ENCODE measurements at places on chromosomes 6 and 20. TPM values are rescaled to one million over a fixed set of nuclear protein-coding genes. Genes with fewer than 3 reads are reported as not detected.

DNA sequence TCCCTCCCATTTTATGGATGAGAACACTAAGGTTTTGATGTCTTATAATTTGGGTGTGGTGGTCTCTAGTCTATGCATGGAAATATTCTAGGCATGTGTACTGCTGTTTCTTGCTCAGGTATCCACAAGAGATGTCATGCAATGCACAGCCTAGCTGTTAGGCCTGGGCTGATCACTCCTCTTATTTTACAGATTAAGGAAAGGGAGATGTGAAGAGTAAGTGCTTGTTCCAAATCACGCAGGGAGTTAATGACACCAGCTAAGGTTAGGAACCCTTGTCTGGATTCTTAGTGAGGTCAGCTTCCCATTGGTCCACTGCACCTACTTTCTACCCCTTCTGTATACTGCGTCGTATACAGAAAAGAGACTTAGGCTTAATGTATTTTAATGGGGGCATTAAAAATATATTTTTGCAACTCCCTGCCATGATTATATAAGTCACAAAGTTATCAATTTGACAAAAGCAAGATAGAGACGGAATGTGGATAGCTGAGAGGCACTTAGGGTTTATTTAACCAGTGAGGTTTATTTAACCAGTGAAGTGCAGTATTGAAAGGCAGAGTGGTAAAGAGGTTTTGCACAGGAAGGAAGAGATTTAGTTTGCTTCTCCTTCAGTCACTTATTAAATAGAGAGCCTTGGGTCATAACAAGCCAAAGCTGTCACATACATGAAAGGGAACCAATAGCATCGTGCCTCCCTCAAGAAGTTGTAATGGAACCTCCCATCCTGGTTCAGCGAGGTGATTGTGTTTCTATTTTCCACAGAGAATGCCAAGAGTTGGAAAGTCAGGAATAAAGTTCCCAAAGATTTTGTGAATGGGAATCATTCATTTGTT, 95.0 kb upstream of the FAM184A start:
- no peaks in the 10 kb centered on the region for H3K27me3 ChIP-seq
- no peak overlapping the region for H3K27ac ChIP-seq
- no peaks in the 10 kb centered on the region for H3K36me3 ChIP-seq
- peak; percentile 5 for DNase-seq
- no peak overlapping the region for H3K4me3 ChIP-seq

GRCh38 chr6:115613488-115613887, 447.2 kb downstream of the FRK start:
- peaks cover 8% of the 10 kb centered on the region for H3K27me3 ChIP-seq
- H3K36me3 ChIP-seq, result no peaks in the 10 kb centered on the region
- peak; percentile 46 for DNase-seq
- no peak overlapping the region for H3K27ac ChIP-seq
- no peaks in the 10 kb centered on the region for H3K4me1 ChIP-seq

EFCAB8 gene
- total RNA-seq, result 0.13 TPM

SYNJ2 gene
- total RNA-seq, result 37.0 TPM

GRCh38 chr6:44641344-44642031, 254.0 kb downstream of the CDC5L start:
- H3K27me3 ChIP-seq, result no peaks in the 10 kb centered on the region
- DNase-seq, result no peak
- H3K27ac ChIP-seq, result no peak overlapping the region
- no peaks in the 10 kb centered on the region for H3K36me3 ChIP-seq
- H3K4me1 ChIP-seq, result no peaks in the 10 kb centered on the region

- peaks cover 13% of the 10 kb centered on the region for H3K4me1 ChIP-seq
- no peaks in the 10 kb centered on the region for H3K36me3 ChIP-seq
- no peaks in the 10 kb centered on the region for H3K27me3 ChIP-seq
- no peak overlapping the region for H3K4me3 ChIP-seq
- DNase-seq, result no peak
- peak overlapping the region; percentile 65 for H3K27ac ChIP-seq
Observed at GRCh38 chr20:50670126-50670862, 21.0 kb downstream of the RIPOR3 start.

DNA sequence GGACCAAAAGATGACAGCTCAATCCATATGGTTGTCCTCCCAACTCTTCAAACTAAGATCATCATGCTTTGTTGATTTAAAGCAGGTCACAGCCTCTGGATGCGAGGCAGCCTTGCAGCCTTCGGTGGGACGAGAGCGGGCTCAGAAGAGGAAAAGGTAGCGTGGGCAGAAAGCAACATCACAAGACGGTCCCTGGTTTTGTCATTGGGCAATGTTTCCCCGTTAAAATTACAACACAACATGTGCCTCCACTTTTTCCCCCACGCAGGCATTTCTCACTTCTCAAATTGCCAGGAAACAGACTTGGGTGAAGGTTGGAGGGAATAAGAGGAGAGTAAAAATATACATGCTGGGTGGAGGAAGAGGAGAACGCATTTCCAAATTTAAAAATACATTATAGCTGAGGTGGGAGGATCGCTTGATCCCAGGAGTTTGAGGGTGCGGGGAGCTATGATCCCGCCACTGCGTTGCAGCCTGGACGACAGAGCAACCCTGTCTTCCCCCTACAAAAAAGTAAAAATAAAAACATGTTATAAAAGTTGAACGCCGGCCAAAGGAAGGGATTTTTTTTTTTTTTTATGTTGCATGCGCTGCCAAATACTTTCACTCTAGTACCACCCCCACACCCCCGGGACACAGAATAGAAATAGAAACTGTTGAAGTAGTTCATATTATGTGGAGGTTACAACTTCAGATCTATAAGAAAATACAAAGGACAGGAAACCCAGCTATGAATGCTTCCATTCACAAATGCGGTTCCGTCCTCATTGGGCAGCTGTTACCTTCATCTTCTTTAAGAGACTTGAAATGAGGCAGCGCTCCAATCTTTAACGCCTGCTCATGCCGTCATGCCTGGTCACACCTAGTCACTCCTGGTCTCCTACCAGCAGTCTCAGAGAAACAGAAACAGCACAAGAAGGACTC, 13.9 kb upstream of the NAA20 start:
- no peaks in the 10 kb centered on the region for H3K36me3 ChIP-seq
- H3K27ac ChIP-seq, result peak overlapping the region; percentile 40
- peaks cover 21% of the 10 kb centered on the region for H3K4me1 ChIP-seq
- no peaks in the 10 kb centered on the region for H3K27me3 ChIP-seq
- H3K4me3 ChIP-seq, result peak overlapping the region; percentile 23
- peak; percentile 39 for DNase-seq

DNA sequence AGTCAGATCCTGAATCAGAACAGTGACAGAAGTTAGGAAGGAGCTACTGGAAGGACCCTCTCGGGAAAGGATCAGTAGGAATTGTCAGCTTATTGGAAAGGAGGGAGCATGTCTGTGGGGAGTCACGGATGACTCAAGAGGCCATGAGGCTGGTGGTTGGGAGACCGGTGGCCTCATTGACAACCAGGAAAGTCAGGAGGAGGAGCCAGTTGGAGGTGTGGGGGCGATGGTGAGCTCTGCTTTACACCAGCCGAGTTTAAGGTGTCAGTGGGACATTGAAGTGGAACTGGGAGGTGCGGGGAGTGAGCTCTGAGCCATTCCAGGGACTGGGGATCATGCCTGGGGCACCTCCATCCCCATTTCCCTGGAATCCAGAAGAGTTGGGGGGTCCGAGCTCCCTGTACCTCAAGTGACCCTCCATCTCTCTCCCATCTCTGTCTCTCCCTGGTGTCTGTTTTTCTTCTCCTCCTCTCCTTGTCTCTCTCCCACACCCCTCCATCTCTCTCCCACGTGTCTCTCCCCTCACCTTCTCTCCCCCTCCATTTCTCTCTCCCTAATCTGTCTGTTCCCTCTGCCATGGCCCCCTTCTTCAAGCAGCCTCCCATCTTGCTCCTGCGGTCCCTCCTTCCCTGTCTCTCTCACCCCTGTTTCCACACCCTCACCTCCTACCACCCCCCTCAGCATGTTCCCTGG, 14.3 kb upstream of the ZBTB9 start:
- H3K27ac ChIP-seq, result peak overlapping the region; percentile 10
- H3K36me3 ChIP-seq, result peaks cover 67% of the 10 kb centered on the region
- no peaks in the 10 kb centered on the region for H3K27me3 ChIP-seq
- no peak for DNase-seq
- no peak overlapping the region for H3K4me3 ChIP-seq

CLDN20 gene
- total RNA-seq, result not detected

DNA sequence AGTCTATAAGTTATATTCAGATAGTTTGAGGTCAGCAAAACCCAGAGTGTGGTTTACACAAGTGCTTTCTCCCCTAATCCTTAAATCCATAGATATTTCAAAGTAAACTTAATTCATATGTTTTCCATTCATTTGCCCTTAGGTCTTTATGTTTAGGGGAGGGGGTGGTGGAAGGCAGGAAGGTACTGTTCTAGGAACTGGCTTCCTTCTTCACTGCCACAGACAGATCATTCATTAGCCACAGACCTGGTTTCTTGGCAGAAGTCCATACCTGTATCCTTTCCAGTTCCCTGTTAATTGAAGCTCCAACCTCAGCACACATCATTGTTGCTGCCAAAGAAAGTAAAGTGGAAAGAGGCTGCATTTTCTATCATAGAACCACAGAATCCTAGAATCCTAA, 123.0 kb downstream of the AIG1 start:
- no peak overlapping the region for H3K27ac ChIP-seq
- DNase-seq, result no peak
- peaks cover 4% of the 10 kb centered on the region for H3K27me3 ChIP-seq
- H3K4me1 ChIP-seq, result no peaks in the 10 kb centered on the region
- H3K4me3 ChIP-seq, result no peak overlapping the region

DNA sequence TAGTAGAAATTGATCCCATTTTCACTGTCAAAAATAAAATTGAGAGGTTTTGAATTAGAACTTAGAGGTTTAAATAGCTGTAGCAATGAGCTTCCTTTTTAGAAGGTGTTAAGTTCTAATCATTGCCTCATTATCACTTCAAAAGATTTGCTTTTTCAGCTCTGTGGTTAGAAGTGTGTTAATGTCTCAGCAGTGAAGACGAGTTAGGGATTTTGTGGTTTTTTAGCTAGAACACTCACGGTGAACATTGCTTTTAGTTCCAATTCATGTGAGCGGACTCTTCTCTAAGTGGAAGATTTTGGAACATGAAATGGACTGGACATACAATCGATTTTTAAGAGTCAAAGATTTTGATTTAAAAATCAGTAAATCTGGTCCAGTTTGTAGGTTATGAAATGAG, 12.7 kb upstream of the IFNGR1 start:
- peaks cover 17% of the 10 kb centered on the region for H3K4me1 ChIP-seq
- DNase-seq, result no peak
- H3K4me3 ChIP-seq, result no peak overlapping the region
- H3K36me3 ChIP-seq, result no peaks in the 10 kb centered on the region
- H3K27me3 ChIP-seq, result no peaks in the 10 kb centered on the region

DNA sequence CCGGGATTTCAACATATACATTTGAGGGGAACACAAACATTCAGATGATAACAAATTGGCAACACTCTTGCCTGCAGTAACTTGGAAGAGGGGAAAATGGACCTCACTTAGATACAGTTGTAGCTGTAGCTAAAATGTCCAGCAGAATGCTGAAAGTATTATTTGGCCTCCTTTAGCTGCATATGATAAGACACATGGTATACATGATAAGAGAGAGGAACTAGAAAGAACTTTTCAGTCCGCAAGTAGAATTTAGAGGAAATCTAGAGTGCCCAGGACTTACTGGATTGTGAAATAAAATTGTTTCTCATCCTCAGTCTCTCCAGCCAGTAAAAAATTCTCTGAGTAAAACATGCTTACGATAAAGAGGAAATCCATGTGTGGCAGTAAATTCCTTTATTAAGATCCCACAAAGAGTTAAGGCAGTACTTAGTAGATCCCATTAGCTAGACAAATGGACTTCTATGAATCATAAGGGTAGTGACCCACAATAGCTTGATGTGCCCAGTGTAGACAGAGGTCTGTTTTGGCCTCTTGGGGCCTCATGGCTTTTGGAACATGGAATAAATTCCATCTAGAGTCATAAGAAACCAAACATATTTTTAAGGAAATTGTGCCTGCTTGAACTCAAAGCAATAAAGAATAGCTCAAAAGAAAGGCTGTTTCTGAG, 87.9 kb upstream of the RBM24 start:
- no peak for DNase-seq
- H3K27ac ChIP-seq, result no peak overlapping the region
- peaks cover 16% of the 10 kb centered on the region for H3K27me3 ChIP-seq
- H3K4me3 ChIP-seq, result no peak overlapping the region
- H3K36me3 ChIP-seq, result no peaks in the 10 kb centered on the region

PEX3 gene
- 19.0 TPM for total RNA-seq

ZNF334 gene
- total RNA-seq, result 4.4 TPM

SLX4IP gene
- total RNA-seq, result 8.5 TPM
